ENCODE measurements at places on chromosomes 12 and 14. TPM values are rescaled to one million over a fixed set of nuclear protein-coding genes. Genes with fewer than 3 reads are reported as not detected.

RTL1 gene
- total RNA-seq = not detected

OVCH1 gene
- total RNA-seq = not detected

OR10A7 gene
- total RNA-seq = not detected

COX8C gene
- not detected for total RNA-seq

SCNN1A gene
- total RNA-seq = 0.67 TPM

MAP1LC3B2 gene
- total RNA-seq = 0.17 TPM

TCP11L2 gene
- total RNA-seq = 9.2 TPM

RBP5 gene
- not detected for total RNA-seq

SYNDIG1L gene
- total RNA-seq = not detected

PRH1 gene
- 9.2 TPM for total RNA-seq

EPYC gene
- 0.67 TPM for total RNA-seq

RARG gene
- 27.4 TPM for total RNA-seq

CELA1 gene
- total RNA-seq = not detected

MUCL1 gene
- total RNA-seq = not detected

JPH4 gene
- total RNA-seq = not detected

GLI1 gene
- 1.5 TPM for total RNA-seq

REM2 gene
- 0.30 TPM for total RNA-seq

IL26 gene
- not detected for total RNA-seq

EML5 gene
- not detected for total RNA-seq

LHX5 gene
- not detected for total RNA-seq

PLBD1 gene
- 2.5 TPM for total RNA-seq

GTF2H3 gene
- total RNA-seq = 26.0 TPM

DHRS7 gene
- 44.0 TPM for total RNA-seq

NXPH4 gene
- 1.5 TPM for total RNA-seq

VPS29 gene
- 100 TPM for total RNA-seq

EPS8 gene
- 65.7 TPM for total RNA-seq

KRT5 gene
- total RNA-seq = 0.17 TPM

All from bronchus fibroblast of lung (primary cell).